ENCODE measurements at places on chromosomes 3 and 15.

DNA sequence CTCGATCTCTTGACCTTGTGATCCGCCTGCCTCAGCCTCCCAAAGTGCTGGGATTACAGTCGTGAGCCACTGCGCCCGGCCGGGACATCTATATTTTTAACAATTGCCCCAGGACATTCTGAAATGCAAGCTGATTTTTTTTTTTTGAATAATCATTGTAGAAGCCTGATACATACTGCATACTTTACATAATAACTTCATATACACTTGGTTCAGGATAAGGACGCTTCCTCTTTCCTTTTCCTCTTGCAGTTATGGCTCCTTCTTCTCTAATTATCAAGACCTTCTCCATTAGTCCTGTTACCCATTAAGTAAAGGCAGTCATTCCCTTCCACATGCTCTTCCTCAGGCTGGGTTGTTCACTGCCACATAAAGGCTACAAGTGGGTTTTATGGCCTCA is 58.3 kb downstream of the SLCO3A1 start:
- DNase-seq, result no peak

GRCh38 chr15:66630801-66631351 is 65.1 kb upstream of the LCTL start:
- no peak for DNase-seq

DNA sequence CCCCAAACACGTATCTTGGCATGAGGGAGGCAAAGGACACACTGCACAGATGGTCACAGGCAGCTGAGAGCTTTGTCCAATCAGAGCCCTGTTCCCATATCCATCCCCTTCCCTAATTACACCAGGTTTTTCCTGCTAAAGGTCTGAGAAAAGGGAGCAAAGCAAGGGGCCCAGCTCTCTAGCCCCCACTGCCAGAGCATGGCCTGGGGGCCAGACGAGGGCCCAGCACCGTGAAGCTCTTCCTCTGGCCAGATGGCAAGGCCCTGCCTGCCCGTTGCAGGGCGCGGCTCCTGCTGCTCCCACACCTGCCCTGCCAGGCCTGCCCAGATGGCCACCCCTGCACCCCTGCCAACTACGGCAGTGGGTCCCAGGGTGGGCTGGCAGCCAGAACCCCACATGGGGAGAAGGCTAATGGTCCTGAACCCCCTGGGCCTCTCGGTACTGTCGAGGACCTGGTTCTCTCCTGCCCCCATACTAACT is 3.2 kb downstream of the SHF start:
- DNase-seq, result no peak

GRCh38 chr3:62368705-62369475 is 4.5 kb downstream of the FEZF2 start:
- no peak for DNase-seq

- no peak for DNase-seq
These were observed 16.1 kb downstream of the SPTBN5 start for GRCh38 chr15:41877631-41878354.
